Heart left ventricle (tissue), 16 donors: ENCODE measurements at places on chromosomes 5 and 9. TPM values are rescaled to one million over a fixed set of nuclear protein-coding genes. Genes with fewer than 3 reads are reported as not detected.

- no peak for DNase-seq
Observed at GRCh38 chr5:138762110-138762509, 8.9 kb downstream of the CTNNA1 start.

The CDKN2B gene
- 0.88 TPM for polyA plus RNA-seq

The OXCT1 gene
- polyA plus RNA-seq, result 148 TPM

The IL13 gene
- polyA plus RNA-seq, result not detected

- DNase-seq, result no peak
Observed at GRCh38 chr5:96214442-96215197, 218.4 kb downstream of the PCSK1 start.

The C5orf34 gene
- polyA plus RNA-seq, result 0.54 TPM

DNA sequence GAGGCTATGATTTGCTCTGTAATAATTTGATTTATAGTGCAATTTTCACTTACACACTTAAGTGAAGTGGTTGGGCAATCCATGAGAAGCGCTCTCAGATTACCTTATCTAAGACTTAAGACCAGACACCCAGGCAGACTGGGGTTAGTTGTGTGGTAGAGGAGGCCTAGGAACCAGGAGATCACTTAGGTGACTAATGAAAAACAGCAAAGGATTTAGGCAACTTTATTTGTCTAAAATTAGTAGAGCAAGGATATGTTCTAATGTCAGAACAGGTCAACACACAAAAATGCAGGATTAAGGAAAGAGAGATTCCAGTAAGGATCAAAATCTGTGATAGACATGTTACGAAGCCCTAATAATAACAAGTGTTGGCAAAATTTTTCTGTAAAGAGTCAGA lies 913.8 kb downstream of the TLE1 start:
- no peak for DNase-seq

The MBLAC2 gene
- 1.3 TPM for polyA plus RNA-seq

GRCh38 chr5:112776301-112776856 lies 38.7 kb downstream of the APC start:
- DNase-seq, result no peak

- no peak for DNase-seq
Observed at GRCh38 chr9:92496396-92497176, 14.3 kb upstream of the ASPN start.

- DNase-seq, result no peak
Observed at GRCh38 chr5:144040615-144041305, 129.7 kb downstream of the YIPF5 start.

DNA sequence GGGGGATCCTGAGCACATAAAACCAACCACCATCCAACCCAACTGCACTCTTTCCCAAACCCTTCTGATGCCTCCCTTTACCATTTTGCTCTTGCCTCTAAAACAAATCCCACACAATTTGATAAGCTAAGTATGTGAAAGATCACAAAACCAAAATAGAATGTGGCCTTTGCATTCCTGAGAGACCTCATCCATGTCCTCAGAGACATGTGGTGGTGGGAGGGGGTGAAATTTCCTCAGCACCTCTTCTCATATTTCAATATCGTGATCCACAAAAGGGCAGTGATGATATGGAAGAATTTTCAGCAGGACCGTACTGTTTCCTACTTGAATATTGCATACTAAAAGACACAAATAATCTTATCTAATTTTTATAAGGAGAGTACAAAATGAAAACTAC lies 423.3 kb downstream of the TLE1 start:
- DNase-seq, result no peak

DNA sequence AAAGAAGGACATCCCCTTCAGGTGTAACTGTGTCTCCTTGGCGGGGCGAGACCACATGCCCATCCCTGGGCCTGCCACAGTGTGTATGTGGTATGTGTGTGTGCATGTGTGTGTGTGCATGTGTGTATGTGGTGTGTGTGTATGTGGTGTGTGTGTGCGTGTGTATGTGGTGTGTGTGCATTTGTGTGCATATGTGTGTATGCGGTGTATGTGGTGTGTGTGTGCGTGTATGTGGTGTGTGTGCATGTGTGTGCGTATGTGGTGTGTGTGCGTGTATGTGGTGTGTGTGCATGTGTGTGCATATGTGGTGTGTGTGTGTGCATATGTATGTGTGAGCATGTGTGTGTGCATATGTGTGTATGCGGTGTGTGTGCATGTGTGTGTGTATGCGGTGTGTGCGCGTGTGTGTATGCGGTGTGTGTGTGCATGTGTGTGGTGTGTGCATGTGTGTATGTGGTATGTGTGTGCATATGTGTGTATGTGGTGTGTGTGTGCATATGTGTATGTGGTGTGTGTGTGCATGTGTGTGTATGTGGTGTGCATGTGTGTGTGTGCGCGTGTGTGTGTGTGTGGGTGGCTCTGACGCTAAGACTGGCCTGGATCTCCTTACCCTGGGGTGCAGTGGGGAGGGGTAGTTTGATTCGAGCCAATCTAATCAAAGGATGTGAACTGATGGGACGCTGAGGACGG lies 107.9 kb upstream of the RAPGEF1 start:
- DNase-seq, result no peak
